Ascending aorta (tissue), 2 donors: ENCODE measurements at places on chromosomes 11 and 22. TPM values are rescaled to one million over a fixed set of nuclear protein-coding genes. Genes with fewer than 3 reads are reported as not detected.

APLNR gene
- total RNA-seq, result 15.1 TPM

MUC6 gene
- not detected for total RNA-seq

SSTR3 gene
- not detected for total RNA-seq

SVIP gene
- 6.1 TPM for total RNA-seq

GRCh38 chr11:107623183-107623582 is 32.2 kb downstream of the ELMOD1 start:
- no peak for DNase-seq

GRCh38 chr11:64130618-64131017 is 35.3 kb downstream of the MACROD1 start:
- DNase-seq, result no peak

DNA sequence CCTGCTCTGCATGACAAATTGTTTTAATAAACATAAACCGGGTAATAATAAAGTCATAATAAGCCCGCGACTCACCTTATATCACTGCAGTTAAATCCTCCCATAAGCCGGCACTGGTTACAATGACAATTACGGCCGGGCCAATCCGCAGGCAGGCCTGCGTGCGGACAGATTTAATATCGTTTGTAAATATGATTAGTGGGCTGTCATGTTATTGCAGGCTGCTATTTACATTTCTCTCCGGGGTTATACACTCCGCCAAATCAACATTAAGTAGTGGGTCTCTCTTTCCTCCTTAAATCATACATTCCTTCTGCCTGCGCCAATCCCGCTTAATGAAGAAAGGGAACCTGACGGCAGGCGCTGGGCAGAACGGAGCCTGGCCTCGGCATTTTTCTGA is 51.8 kb upstream of the LMO1 start:
- DNase-seq, result no peak

DNA sequence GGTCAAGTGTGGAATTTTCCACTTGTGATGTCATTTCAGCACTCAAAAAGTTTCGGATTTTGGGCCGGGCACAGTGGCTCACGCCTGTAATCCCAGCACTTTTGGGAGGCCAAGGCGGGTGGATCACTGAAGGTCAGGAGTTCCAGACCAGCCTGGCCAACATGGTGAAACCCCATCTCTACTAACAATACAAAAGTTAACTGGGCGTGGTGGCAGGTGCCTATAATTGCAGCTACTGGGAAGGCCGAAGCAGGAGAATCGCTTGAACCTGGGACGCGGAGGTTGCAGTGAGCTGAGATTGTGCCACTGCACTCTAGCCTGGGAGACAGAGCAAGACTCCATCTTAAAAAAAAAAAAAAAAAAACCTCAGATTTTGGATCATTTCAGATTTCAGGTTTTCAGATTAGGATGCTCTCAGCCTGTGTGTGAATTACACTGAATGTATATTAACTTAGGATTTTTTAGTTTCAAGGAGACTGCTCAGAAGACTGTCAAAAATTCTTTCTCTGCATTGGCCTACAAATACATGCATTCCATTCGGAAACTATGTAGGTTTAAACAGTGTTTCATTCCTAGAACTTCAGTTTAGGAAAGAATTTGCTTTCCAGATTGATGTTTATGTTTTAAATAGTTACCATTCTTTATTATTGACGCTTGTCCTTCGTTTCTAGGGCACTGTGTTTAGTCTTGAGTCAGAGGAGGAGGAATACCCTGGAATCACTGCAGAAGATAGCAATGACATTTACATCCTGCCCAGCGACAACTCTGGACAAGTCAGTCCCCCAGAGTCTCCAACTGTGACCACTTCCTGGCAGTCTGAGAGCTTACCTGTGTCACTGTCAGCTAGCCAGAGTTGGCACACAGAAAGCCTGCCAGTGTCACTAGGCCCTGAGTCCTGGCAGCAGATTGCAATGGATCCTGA is 48.0 kb downstream of the BID start:
- no peak for DNase-seq

DNA sequence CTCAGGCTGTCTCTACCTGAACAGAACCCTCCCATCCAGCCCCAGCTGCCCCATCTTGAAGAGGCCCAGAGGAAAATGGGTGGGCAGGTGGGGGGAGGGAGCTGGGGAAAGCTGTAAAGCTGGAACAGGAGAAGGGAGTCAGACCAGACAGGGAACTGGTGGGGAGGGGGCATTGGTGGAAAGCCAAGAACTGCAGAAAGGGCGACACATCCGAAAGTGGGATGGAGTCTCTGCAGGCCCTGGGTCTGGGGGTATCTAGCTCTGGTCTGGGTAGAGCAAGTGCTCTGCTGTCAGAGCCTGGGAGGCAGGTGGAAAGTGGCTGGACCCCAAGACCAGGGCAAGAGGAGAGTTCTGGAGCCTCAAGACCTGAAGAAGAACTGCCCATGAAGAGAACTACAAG is 7.7 kb downstream of the TMPRSS13 start:
- no peak for DNase-seq

DNA sequence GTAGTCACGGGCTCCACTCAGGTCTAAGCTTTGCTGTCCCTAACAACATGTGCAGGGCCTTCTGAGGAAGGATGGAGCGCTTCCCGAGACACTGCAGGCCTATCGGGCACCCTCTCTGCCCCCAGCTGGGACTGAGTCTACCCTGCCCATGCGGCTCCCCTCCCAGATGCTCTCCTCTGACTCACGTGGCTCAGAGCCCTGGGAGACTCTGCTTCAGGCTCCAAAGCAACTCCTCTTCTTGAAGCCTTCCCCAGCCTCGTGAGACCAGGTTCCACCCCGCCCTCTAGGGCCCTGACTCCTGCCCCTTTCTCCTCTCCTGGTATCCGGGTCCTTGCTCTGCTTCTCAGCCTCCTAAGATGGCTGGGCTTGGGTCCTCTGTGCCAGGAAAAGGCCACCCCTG is 28.4 kb upstream of the ARFGAP3 start:
- no peak for DNase-seq

DNA sequence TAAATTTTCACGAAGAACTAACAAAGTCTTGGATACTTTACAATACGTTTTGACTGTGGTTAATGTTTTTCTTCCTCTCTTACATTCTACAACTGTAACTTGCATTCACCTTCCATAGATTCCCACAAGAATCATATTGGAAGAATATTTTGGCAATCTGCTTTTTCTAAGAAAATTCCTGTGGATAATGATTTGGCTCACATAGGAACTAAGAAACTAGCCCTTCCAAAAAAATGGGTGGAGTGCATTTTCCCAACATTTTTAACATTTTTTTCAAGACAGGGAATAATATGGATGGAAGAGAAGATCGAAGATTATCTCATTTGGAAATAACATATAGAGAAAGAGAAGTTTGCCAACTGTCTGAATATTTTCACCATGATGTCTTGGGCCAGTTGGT is 256.9 kb upstream of the POU2AF2 start:
- no peak for DNase-seq
